ENCODE measurements at places on chromosomes 3 and 15.

DNA sequence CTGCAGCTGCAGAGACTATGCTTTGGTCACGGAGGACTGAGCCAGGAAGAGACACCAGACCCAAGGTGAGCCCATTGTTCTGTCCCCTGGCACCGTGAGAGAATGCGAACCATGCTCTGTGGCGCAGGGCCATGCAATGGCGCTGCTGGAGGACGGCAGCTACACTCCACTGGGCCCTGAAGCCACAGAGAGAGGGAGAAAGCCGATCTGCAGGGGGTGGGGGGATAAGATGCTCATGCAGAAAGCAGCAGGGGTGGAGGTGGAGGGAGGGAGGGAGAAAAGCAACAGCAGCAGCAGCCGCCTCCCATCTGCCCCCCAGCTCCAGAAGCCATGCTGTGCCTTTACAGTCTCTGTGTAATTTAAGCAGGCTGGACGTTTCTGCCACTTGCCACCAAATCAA is 5.3 kb downstream of the BDH1 start:
- no peak for DNase-seq

DNA sequence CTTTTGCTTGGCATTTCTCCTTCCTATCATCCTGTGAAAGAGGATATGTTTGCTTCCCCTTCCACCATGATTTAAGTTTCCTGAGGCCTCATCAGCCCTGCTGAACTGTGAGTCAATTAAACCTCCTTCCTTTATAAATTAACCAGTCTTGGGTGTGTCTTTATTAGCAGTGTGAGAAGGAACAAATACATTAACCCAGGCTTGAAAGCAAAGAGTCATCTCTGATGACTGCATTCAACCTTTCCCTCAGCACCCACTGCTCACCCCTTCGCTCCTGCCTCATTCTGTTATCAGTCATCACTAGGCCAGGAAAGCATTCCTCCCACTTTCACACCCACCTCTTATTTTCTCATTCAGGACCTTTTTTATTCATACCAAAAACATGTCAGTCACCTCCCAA is 59.6 kb upstream of the CASR start:
- DNase-seq = no peak

DNA sequence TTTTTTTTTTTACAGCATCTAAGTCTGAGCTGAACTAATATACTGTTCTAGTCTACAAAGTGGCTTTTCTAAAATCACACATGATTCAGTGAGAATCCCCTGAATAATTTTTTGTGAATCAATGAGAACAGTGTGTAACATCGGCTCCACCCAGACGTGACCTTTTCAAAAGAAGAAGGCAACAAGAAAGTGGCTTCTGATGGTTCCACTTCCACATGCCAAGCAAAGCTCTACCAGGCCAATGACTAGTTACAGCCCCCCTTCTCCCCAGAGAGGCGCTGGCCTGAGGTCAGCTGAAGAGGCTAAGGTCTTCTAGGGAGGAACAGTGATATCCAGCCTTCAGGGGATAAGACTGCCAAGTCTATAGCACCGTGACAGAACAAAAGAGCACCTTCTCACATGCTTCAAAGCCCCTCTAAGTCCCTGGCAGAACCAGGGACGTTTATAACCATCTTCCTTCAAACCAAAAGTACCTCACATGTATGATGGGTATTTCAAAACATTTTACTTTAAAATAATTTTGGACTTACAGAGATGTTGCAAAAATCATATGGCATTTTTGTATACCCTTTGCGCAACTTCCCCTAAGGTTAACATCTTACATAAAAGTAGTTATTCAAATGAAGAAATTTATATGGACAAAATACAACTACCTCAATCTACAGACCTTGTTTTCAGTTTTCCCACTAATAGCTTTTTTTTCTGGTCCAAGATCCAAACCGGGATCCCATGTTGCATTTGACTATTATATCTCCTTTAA is 177.9 kb downstream of the OSBPL10 start:
- no peak for DNase-seq

DNA sequence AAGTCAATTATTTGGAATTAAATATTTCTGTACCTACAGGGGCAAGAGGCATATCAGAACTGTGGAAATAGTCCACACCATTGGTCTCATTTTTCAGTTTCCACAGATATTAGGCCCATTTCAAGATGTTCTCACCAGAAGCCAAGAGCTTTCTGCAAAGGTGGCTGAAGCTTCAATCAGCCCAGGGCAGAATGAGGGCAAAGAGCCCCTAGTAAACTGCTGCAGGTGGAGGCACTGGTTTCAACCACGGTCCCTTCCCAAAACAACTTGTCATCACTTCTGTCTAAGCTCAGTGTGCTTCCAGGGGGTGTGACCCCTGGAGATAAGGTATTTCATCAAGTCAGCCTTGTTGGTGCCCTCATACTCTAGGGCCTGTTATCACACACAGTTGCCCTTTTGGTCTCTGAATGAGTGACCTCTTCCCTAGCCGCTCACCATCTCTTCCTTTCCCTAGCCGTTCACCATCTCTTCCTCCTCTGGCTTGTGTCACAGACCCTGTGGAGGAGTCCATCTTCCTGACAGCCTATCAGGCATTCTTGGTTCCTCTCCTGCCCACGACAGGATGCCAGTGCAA is 21.2 kb downstream of the IL17RD start:
- no peak for DNase-seq

DNA sequence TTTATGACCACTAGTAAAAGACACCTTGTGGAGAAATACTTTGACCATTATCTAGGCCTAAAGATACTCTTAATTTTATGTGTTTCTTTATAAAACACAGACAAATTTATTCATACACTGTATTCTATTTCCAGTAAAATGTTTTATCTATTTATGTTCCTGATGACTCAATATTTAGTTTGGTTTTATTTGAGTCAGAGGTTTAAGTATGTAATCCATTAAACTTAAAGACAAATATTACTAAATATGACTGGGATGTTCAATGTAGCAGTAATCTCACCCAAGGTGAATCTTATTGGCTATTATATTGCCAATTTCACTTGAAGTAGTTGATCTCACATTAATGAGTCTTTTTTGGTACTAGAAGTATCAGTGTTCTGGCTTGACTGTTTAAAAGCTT is 799.7 kb downstream of the CADM2 start:
- no peak for DNase-seq

DNA sequence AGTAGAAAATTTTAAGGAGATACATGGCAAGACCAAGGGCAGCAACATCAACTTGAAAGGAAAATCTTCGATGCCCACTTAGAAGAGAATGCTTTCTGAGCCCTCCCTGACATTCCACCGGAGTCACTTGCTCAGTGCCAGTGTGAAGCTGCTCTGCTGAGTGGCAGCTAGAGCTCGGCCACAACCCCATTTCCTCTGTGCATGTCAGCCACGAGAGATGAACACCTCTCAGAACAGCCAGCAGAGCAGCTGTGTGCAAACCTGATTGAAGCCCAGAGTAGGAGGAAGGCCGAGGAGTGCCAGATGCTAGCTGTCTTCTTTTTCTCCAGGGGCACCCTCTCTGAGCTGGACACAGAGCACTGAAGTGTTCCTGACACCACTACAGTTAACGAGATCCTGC is 12.2 kb downstream of the TARS3 start:
- DNase-seq = no peak

DNA sequence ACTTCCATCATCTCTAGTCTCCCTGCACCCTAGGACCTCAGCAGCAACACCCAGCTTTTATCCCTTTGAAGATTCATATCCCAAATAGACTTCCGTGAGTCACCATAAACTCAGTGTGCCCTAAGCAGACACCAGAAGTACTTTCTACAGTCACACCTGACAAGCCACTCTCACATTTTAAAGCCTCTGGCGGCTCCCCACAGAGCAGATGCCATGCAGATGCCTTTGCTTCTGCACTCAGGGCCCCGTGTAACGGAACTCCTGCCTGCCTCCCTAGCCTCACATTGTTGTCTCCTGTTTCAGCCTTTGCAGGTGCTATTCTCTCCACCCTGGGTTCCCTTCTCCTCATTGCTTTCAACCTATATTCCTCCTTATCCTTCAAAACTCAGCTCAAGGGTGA is 155.5 kb upstream of the SLC24A5 start:
- DNase-seq = no peak

DNA sequence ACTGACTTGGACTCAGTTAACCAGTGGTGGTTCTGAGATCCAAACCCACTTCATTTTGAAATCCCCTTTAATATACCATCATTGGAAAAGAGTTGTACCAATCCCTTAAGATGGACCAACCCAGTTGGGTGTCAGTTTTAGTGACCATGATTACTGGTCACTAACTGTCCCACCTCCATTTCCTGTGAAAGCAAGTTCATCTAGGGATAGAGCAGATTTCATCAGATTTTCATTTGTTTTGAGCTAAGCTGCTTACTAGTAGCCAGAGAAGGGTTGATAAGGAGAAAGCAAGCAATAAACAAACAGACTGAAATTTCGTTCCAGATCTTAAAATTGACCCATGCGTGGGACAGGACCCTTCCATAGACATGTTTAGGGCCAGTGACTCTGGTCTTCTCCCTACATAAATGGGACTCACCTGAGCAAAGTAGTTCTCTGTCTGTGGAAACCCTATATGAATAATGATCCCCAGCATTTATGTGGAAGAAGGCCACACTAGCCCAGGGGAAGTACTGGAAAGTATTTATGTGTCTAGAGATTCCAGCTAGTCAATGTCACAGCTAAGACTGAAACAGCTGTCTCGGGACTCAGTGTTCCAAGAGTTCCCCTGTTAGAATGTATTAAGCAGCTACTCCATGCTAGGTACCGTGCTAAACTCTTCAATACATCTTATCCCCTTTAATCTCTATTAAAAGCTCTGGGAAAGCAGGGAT is 196.0 kb upstream of the BCL6 start:
- DNase-seq = no peak

DNA sequence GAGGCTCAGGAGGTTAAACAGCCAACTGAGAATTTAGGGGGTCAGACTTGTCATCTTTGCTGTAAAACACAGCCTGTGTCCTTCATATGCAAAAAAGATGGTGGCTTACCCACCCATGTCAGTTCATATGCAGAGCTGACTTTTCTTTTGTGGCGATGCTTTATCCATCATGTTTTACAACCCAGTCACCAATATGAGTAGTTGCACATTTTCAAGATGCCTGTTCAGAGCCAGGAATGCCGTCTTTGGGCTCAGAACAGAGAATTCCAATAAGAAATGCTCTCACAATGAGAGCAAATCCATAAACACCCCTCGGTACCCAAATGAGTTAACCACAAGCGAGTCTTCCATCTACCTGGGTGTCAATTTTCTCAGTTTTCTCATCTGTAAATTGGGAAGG is 83.6 kb downstream of the TIGIT start:
- DNase-seq = no peak

DNA sequence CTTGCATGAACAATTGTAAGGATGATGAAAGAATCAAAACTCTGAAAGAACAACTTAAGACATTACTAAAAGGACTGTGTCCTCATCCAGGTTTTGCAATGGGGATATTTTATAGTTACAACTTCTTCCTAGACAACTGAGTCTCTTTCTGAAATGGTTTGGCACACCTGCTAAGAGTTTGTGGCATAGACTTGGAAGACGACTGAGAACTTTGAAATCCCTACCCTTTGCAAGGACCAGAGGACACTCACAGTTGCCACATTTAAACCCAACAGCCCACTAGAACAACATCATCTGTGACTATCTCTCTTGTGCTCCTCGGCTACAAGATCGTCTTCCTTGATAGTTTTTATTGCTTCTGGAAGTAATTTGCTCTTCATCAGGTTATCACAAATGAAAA is 342.4 kb downstream of the RORA start:
- no peak for DNase-seq

- no peak for DNase-seq
These were observed 4.5 kb downstream of the AMIGO3 start for GRCh38 chr3:49714728-49715550.

DNA sequence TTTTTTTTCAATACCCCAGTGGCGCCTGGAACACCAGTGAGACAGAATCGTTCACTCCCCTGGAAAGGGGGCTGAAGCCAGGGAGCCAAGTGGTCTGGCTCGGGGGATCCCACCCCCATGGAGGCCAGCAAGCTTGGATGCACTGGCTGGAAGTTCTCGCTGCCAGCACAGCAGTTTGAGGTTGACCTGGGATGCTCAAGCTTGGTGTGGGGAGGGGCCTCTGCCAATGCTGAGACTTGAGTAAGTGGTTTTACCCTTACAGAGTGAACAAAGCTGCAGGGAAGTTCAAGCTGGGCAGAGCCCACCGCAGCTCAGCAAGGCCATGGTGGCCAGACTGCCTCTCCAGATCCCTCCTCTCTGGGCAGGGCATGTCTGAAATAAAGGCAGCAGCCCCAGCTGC is 276.2 kb upstream of the CNTN6 start:
- no peak for DNase-seq

DNA sequence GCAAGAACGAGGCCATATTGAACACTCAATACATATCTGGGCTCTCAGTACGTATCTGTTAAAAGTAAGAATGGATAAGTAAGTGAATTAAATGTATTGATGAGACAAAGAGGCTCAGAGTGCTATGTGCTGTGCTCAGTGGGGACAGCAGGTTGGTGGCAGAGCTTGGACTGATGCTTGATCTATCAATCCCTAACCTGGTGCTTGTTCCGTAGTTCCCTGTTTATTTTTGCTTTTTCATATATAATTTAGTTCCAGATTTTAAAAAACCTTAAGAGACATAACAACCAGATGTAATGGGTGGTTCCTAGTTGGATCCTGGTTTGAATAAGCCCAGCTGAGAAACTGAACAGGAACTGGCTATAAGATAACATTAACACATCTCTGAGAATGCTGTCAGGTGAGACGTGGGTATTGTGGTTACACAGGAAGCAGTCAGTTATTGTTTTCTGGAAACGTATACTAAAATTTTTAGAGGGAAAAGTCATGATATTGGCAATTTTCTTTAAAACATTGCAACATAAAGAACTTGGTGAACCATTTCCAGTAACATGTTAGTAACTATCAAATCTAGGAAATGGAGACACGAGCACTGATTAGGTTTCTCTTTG is 120.5 kb downstream of the FOXB1 start:
- DNase-seq = no peak

DNA sequence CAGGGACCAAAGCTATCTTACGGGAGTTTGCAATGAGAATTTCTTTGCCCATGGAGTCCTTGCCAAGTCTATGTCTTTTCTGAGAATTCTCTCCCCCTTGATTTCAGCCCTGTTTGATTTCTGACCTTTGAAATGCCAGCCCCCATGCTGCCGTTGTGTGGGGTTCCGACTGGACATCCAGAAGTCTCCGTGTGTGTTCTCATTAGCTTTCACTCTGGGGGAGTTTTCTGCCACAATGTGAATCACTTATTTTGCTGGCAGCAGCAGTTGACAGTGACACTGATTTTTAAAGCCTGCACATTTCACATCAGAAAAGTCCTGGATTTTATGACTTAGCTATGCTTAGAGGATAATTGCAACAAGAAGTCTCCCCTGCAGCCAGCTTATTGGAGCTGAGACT is 98.4 kb upstream of the CTDSPL start:
- DNase-seq = no peak

Data from spleen (tissue), 13 donors.